ENCODE measurements at places on chromosomes 4 and X.
A peak's percentile ranks its signal among the peaks of the same experiment; 100 is the strongest.

- no peak for DNase-seq
These were observed 54.2 kb downstream of the MOSPD2 start for GRCh38 chrX:14927401-14927800.

- no peak for DNase-seq
These were observed 244.2 kb upstream of the GK2 start for GRCh38 chr4:79652232-79652631.

GRCh38 chr4:14700544-14700943 lies 301.7 kb upstream of the CPEB2 start:
- DNase-seq, result no peak

- no peak for DNase-seq
These were observed 27.5 kb upstream of the PLS3 start for GRCh38 chrX:115533485-115533884.

- DNase-seq, result no peak
These were observed 67.6 kb downstream of the ARFIP1 start for GRCh38 chr4:152847376-152847775.

DNA sequence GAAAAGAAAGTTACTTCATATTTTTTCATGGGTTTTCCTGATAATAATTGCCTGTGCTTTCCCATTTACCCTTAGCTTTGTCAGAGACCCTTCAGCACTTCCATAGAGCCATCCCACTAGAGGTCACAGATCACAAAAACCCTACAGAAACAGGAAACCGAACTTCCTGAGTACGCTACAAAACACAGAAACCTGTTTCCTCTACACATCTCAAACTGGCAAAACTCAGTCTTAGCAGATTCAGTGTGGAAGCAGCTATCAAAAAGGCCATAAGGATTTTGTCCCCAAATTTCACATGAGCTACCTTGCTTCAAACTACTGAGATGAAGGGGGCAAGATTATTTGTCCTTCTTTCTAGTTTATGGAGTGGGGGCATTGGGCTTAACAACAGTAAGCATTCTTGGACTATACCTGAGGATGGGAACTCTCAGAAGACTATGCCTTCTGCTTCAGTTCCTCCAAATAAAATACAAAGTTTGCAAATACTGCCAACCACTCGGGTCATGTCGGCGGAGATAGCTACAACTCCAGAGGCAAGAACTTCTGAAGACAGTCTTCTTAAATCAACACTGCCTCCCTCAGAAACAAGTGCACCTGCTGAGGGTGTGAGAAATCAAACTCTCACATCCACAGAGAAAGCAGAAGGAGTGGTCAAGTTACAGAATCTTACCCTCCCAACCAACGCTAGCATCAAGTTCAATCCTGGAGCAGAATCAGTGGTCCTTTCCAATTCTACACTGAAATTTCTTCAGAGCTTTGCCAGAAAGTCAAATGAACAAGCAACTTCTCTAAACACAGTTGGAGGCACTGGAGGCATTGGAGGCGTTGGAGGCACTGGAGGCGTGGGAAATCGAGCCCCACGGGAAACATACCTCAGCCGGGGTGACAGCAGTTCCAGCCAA lies at the start of gene MMRN1:
Gene MMRN1 (plus strand): TSS at position 206 of the 902 bp plus-strand sequence. CDS start 118 bp downstream, at position 324.
- peak; percentile 15 for DNase-seq

- no peak for DNase-seq
These were observed 116.3 kb upstream of the TMEM150C start for GRCh38 chr4:82678051-82678450.

DNA sequence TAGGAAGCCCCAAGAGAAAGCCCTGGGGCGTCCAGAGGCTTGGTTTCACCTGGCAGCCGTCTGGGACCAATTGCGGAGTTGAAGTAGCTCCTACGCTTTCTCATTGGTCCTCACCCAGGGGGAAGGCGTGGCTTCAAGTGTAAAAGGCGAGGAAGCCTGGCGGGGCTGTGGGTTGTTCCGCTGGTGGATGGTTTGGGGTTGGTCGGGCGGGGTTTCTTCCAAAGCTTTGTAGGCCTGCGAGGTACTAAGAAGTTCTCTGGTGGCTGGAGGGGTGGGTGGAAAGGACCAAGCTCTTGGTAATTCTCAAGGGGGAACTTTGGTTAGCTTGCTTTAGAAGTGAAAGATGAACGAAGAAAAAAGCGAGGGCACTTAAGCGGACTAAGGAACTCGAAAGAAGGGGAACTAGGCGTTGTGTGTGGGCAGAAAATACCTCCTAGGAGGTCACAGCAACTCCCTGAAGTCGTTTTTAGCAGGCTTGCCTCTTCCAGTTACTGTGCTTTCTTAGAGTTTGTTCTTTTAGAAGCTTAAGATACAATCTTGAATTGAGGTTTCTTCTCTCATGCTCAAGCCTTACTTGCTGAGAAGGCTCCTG lies 36.6 kb downstream of the CCNG2 start:
- peak; percentile 85 for DNase-seq

DNA sequence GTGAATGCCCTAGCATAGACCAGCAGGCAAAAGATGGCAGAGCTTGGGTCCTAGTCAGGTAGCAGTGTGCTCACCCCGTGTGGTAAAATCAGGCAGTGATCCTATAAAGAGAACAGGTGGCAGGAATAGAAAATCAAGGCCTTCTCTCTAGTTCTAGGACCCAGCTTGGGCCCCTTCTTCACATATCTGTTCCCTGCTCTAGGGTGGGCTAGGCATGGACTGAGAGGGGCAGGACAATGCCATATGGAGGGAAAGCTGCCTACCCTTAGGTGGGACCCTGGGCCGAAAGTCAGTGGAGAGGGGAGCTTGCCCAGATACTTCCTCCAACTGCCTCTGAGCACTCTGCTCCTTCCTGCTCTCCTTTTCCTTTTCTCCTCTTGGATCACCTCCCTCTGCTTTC lies 117.4 kb upstream of the NALF2 start:
- no peak for DNase-seq

- DNase-seq, result no peak
These were observed 6.6 kb downstream of the PPM1K start for GRCh38 chr4:88277711-88278225.

GRCh38 chrX:85052205-85052604 lies 48.5 kb downstream of the APOOL start:
- no peak for DNase-seq

DNA sequence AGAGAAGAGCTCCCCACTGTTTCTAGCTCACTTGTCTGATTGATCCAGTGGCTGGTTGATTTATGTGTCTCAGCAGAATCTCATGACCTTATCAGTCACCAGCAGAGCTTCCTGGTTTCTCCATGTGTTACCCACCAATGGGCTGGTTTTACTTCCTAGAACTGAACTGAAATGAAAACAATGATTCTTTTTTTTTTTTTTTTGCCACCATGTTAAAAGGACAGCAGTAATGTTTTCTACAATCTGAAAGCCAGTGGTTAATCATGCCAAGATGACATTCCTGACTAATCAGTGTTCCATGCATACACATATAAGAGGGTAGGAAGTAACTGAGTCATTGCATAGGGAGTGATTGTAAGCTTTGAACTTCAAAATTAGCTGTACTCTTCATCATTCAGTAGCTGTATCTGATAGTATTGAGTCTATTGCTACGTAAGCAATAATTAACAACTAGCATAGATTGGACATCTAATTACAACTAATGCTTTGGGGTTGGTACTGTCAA lies 67.7 kb downstream of the SLC4A4 start:
- DNase-seq, result no peak

DNA sequence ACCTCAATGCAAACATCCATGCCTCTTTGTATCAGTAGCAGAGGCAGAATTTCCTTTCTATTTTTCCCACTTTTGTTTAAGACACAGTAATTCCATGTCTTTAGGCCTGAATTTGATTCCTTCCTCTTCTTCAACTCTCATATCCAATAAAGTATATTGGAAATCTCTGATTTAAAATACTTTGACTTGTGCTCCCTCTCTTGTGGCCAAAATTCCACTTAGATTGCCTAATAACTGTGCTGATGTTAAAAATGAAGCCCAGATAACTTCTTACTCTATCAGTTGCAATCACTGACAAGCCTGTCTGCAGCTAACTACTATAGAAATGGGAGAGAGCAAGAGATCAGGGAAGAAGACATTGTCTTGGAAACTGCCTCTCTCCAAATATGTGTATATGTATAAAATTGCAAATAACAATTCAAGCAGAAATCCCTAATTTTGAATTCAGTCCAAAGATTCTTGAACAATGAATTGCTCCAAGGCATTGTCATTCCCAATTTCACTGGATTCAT lies 163.5 kb upstream of the SPIN4 start:
- no peak for DNase-seq

DNA sequence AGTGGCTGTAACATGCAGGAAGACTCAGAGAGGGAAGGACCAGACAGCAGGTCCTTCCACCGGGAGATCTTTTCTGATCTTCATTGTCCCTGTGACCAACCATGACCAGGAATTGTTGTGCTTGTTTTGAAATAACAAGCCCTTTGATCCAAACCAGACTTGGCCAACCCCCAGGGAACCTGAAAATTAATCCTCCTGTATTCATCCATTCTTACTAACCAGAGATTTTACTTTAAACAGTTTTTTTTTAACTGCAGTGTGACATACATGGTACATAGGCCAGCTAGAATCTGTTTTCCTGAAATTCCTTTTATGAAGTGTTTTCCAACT lies 4.0 kb downstream of the WFS1 start:
- DNase-seq, result no peak

DNA sequence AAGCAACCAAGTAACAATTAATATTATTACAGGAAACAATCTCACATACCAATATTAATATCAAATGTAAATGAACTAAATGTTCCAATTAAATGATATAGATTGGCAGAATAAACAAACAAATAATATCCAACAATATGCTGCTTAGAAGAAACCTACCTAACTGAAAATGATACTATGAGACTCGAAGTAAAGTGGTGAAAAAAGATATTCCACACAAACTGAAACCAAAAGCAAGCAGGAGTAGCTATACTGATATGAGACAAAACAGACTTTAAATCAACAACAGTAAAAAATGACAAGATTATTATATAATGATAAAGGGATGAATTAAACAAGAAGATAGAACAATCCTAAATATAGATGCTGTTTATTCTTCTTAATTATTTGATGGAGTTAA lies 140.1 kb downstream of the SPANXN4 start:
- no peak for DNase-seq

GRCh38 chrX:10041383-10041782 lies 74.2 kb downstream of the CLDN34 start:
- DNase-seq, result no peak

DNA sequence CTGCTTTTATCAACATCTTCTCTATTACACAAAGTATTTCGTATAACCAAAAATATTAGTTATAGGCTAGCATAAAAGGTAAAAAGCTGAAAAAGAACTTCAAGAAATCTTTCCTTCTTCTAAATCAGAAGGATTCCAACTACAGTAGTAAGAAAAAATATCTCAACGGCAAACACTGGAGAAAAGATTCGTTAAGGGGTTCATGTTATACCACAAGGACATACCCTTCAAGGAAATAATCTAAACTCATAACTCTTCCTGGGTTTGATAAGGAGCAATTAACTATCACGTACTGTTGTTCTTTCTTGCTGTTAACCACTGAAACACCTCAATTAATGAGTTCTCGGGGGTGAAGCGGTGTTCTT lies 1.5 kb downstream of the SMIM14 start:
- no peak for DNase-seq

DNA sequence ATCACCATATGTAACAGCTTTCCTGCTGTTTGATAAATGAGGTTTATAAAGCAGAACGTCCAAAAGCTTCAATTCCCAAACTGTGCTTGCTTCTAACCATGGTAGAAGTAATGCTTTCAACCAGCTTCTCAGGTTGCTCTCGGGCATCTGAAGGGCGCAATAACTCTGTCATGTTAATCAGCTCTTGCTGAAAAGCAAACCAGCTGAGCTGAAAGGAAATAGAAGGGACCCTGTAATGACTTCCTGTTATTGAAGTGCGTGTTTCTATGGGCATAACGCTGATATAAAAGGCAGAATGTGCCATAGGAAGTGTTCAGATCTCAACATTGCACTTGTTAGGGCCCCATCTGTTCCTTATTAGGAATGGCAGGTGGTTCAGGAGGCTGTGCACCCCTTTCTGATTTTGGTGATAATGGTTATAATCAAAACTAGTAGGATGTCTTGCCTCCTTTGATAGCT lies 21.2 kb downstream of the HERC3 start:
- peak; percentile 48 for DNase-seq

DNA sequence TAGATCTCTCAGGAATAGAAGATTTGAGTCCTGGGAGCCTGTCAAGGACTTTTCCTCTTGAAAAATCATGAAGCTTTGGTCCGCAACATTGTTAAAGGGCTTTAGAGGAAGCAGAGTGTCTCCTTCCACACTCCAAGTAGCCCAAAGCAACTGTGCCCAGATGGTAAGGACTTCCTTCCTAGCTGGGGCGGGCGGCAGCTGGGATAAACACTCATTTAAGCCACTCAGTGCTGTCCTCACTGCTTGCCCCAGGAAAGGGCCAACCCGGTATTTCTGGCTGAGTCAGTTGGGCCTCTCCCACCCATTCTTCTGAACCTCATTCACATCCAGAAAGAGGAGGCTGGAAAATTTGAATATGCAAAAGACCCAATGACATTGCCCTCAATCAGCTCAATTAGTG lies 144.3 kb downstream of the CHIC2 start:
- DNase-seq, result peak; percentile 20

DNA sequence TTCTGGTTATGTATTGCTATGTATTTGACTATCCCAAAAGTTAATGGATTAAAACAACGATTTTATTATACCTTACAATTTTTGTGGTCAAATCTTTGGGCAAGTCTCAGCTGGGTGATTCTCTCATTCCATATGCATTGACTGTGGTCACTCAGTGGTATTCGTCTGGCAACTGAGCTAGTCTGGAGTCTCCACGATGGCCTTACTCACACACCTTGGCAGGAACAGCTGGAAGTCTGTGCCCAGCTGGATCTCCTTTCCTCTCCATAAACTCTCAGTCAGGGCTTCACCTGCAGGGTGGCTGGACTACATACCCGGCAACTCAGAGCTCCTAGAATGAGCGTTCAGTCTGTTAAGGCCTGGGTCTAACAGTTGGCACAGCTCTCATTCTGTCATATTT lies 141.1 kb upstream of the WDFY3 start:
- no peak for DNase-seq

- no peak for DNase-seq
These were observed 21.0 kb upstream of the TBC1D14 start for GRCh38 chr4:6888506-6889071.

GRCh38 chr4:25958110-25958509 lies 44.1 kb downstream of the SMIM20 start:
- DNase-seq, result no peak

- peak; percentile 80 for DNase-seq
These were observed at the start of gene TSPAN6 for GRCh38 chrX:100636321-100636991. Gene TSPAN6, minus strand, starts transcription at chrX:100636806. Its CDS starts 112 bp downstream, at chrX:100636694.

DNA sequence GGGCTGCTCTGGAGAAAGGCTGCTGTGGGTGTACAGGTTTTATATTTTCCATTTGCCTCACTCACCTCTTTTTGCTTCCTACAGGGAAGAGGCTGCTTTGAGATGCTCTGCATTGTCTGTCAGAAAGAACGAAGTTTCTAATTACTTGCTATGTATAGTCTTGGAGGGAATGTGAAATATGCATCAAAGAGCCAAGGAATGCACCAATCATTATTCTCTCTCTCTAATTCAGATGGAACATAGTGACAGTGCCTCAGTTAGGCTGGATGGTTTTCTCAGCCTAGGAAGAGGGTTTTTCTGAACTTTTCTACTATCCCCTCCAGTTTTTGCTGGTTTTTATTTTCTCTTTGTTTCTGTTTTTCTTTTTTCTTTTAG lies 106.8 kb upstream of the SLC4A4 start:
- DNase-seq, result no peak

GRCh38 chr4:170089668-170090351 lies at the start of gene AADAT:
Gene AADAT, minus strand, starts transcription at chr4:170089956. Its CDS starts 266 bp downstream, at chr4:170089690.
- DNase-seq, result peak; percentile 30
